CD4-positive, alpha-beta T cell (primary cell): ENCODE measurements at places on chromosomes 1 and 21.
A peak's percentile ranks its signal among the peaks of the same experiment; 100 is the strongest.

DNA sequence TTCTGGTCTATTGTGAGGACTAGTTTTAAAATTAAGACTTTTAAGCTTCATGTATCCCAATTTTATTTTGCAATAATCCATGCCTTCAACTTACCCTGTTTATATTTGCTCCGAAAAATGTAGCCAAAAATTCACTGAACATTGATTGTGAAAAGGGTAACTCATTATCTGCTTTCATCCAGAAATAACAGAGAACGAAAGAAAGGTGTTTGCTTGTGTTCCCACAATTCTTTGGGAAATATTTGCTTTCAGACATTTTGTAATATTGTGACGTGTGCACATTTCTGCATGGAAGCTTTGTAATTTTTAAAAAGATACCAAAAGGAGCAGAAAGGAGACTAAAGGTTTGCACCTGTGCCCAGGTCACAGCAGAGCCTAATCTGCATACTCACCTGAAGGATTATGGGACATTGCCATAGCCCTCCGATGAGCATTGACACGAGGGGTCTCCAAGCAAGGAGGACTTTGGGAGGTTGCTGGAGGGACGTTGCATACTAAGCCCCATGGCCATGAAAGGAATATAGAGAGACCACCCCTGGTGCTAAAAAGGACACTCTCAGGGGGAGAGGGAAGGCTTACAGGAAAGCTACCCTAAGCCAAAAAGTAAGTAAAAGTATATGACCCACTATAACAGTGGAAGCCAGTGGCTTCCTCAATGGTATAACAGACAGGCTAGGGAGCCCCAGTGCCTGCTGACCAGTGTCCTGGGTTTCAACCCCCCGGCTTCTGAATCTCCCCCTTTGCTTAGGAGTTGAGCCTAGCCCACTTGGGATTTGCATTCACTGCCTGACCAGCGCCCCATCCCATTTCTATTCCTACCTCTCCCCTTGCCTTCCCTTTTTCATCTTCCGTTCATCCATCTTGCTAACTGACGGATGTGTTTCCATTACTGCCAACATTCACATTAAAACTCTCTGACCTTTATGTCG, 148.6 kb upstream of the ZC3H12A start:
- no peak for DNase-seq

DNA sequence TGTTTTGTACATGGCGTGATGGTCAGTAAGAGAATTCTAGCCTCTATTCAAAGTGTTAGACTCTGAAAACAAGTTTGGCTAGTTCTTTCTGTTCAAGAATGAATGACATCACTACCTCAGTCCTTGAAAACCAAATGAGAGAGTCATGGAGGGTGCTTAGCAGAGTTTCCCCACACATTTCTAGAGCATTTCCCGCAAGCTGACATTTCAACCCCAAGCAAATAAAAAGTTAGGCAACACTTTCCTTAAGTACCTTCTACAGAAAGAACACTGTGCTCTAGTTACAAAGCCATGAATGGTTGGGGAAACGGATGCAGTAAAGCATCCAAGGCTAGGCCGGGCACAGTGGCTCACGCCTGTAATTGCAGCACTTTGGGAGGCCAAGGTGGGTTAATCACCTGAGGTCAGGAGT, 47.9 kb upstream of the SLC44A3 start:
- DNase-seq = no peak

DNA sequence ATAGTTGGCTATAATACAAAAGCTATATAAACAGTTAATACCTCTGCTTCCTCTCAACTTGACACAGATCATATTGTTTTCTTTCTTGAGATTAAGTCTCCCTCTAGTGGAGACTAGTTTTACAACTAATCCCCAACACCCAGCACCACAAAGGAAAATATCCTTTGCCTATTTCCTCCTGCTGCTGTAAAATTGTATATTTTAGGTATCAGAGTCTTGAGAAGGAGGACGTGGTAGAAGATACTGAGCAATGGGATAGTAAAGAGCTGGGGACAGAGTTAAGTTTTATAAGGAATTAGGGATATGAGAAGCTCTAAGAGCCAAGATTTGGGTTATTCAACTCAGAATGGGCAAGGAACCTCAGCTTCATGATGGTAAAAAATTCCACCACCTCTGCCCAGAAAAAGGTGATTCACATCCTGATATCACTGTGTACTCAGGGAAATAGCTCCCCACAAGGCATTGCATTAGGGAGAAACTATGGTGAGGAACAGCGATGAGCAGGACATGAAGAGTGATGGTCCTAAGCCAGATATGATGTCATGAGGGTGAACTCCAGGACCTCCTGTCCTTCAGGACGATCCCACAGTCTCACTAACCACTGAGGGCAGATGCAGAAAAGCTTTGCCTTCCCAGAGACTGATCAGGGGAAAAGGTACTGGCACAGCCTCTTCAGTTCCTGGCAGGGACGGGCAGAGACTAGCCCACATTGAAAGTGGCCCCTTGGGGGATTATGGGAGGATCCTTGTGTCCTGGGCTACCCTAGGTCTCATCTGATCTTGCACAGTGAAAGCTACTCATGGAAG, 14.7 kb upstream of the CFAP126 start:
- DNase-seq = peak; percentile 70

DNA sequence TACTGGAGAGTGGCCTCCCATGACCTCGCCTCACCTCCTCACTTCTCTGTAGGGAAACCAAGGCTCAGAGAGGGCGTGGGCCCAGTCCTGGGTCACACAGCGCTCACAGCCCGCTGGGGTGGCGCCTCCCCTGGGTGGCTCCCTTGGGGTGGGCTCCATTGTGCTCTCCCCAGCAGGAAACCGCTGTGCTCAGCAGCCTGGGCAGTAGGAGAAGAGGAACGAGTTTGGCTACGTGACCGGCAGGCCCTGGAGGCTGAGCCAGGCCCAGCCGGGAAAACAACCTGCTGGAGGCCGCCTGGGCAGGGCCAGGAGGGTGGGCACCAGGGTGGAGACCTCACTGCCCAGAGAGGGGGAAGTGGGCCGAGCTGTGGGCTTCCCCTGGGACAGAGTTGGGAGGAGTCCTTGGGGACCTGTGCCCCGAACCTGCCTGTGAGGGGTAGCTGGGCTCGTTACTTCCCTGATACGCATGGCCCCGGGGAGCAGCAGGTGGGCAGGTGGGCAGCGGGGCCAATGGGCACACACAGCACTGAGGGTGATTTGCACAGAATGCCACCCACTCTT, 15.0 kb upstream of the FAM131C start:
- DNase-seq = no peak

GRCh38 chr1:202710070-202711045, at the start of gene SYT2:
Gene SYT2 (minus strand): TSS chr1:202710454. CDS start chr1:202605772, 104,682 bp downstream.
- peak; percentile 13 for DNase-seq

- no peak for DNase-seq
Measured at GRCh38 chr1:72942008-72942407, 659.7 kb upstream of the NEGR1 start.

DNA sequence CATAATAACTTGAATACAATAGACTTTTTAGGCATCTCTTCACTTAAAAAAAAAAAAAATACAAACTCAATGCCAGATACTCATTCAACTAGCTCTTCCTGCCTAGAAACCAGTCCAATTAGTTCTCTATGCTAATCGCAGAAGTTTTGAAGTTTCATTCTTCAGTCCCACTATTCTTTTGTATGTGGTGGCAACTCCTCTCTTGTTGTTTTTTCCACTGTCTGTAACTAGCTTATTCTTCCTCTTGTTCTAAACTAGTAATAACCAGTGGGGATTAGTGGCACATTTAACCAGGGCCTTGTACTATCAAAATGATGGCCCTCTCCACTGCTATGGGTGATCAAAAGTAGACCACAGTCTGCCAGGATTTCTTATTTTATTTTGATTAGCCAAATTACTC, 52.5 kb downstream of the SELENOF start:
- DNase-seq = no peak

- DNase-seq = no peak
Measured at GRCh38 chr1:93155335-93155734, 24.9 kb downstream of the TMED5 start.

GRCh38 chr1:42816585-42817439, at the start of the genes ERMAP and SVBP:
Gene ERMAP (plus strand): TSS chr1:42817122. CDS start chr1:42830449, 13,327 bp downstream.
Gene SVBP (minus strand): TSS chr1:42817397. CDS start chr1:42816544, 853 bp downstream.
- DNase-seq = peak; percentile 93
